ENCODE measurements at places on chromosomes 3 and 15. TPM values are rescaled to one million over a fixed set of nuclear protein-coding genes. Genes with fewer than 3 reads are reported as not detected.

Gene SIDT1
- polyA plus RNA-seq = 4.6 TPM

Gene PTPN9
- 3.5 TPM for polyA plus RNA-seq

Gene GOLGA8B
- polyA plus RNA-seq = 28.1 TPM

Gene CACNA2D2
- polyA plus RNA-seq = 39.3 TPM

Gene ULK4
- polyA plus RNA-seq = 2.4 TPM

Gene HDC
- 2.6 TPM for polyA plus RNA-seq

Gene CD276
- 2.0 TPM for polyA plus RNA-seq

Gene B2M
- polyA plus RNA-seq = 3,416 TPM

Gene PLSCR5
- not detected for polyA plus RNA-seq

Gene CRABP1
- not detected for polyA plus RNA-seq

Gene ITGA11
- 0.42 TPM for polyA plus RNA-seq

Gene CD96
- polyA plus RNA-seq = not detected

Gene LPP
- 7.4 TPM for polyA plus RNA-seq

Gene CFAP91
- 17.1 TPM for polyA plus RNA-seq

Gene PP2D1
- polyA plus RNA-seq = not detected

Gene C3orf85
- not detected for polyA plus RNA-seq

Gene IL17RD
- polyA plus RNA-seq = 0.56 TPM

Gene GPR171
- 8.1 TPM for polyA plus RNA-seq

Gene GABRR3
- not detected for polyA plus RNA-seq

Gene ACVR2B
- polyA plus RNA-seq = 2.2 TPM

Gene AMIGO3
- polyA plus RNA-seq = not detected

Gene CCR1
- polyA plus RNA-seq = not detected

Gene SPATA12
- not detected for polyA plus RNA-seq

Gene PARP9
- 1.9 TPM for polyA plus RNA-seq

Gene MESP1
- polyA plus RNA-seq = 2.1 TPM

Gene COLQ
- not detected for polyA plus RNA-seq

Gene STAB1
- not detected for polyA plus RNA-seq

Gene ACSBG1
- polyA plus RNA-seq = 3.8 TPM

Gene RAB6B
- 4.5 TPM for polyA plus RNA-seq

Gene SNUPN
- polyA plus RNA-seq = 40.5 TPM

Gene THPO
- polyA plus RNA-seq = not detected

Gene GOLGA6L7
- polyA plus RNA-seq = not detected

Gene LRRIQ4
- not detected for polyA plus RNA-seq

Gene NDN
- polyA plus RNA-seq = 23.8 TPM

Gene GABRG3
- 4.7 TPM for polyA plus RNA-seq

Gene ANKRD34C
- polyA plus RNA-seq = 4.0 TPM

Data from Purkinje cell (primary cell).